NCI-H1092 treated with DMSO at 0.1 percent for 48 hours (cell line): ENCODE measurements at places on chromosomes 11 and 22.

GRCh38 chr11:95595541-95595940 lies 194.0 kb downstream of the FAM76B start:
- DNase-seq, result no peak

GRCh38 chr22:42925598-42925997 lies 68.5 kb upstream of the ARFGAP3 start:
- DNase-seq, result no peak

DNA sequence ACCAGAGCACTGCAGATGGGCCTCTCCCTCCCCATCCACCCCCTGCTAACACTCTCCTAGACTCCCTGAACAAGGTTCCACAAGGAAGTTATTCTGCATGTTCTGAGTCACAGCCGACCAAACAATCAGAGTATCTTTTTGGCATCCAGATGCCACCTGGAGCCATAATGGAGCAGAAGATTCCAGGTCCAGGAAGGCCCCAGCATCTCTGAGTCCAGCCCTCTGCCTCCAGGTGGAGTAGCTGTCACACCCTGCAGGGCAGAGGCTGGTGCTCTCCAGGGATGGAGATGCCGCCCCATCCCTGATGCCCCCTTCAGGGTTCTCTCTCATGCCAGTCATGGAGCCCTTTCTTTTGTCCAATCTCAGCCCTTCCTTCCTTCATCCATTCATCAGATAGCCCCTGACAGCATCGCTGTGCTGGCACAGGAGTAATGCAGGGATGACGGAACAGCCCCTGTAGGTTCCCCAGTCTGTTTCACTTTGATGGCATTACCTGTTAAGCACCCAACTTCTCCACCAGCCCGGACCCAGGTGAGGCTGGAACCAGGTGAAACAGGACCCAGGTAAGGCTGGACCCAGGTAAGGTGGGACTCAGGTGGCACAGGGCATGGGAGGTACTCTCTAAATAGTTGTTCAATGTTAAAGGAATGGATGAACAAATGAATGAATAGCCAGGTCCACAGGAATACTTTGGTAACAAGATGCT lies 20.1 kb upstream of the TSKU start:
- no peak for DNase-seq

DNA sequence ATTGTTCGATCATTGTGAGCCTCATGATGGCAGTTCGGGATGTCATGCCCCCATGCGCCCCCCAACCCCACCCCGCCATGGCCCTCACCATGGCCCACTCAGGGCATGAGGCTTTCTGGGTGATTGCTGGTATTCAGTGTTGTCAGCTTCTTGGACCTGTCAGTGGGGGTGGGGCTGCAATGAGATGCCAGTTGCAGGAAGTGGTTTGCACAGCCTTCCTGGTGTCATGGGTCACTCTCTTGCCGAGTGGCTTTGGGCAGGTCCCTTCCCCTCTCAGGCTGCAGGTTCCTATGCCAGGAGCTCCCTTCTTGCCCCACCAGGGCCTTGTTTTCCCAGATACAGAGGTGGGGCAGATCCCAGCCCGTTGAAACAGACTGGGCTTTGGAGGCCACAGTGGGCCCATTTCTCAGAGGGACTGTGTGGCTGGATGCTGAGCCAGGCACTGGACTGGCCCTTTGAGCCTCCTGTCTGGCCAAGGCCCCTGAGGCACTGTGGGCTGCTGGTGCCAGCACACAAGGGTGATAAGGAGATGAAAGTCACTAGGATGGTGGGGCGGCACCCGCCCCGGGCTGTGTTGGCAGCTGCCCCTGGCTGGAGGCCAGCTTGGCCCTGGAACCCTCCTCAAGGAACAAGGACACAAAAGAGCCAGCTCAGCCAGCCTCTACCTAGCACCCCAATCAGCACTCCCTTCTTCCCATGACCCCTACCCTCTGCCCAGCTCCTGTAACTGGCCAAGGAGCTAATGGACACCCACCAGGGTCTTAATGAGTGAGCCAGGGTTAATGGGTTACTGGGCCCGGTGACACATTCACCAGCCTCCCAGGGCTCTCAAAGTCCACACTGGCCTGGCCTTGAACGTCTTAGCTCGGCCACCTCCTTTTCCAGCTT lies 1.5 kb upstream of the GGT1 start:
- no peak for DNase-seq

GRCh38 chr11:73399159-73399590 lies 23.0 kb downstream of the RELT start:
- DNase-seq, result no peak

DNA sequence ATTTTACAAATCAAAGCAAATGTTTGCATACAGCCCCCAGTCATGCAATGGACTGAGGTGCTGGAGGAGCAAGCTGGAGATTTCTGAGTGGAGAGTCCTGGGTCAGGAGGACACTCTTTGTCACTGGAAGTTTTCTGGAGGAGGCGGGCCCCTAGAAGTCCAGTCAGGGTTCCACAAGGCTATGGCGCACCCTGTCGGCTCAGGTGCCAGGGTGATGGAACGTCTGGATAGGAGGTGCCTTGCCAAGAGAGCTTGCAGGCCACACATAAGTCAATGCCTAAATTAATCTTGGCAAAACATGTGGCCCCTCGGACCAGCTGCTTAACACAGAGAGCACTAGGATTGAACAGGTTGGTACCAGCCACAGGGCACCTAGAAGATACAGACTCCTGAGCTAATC lies 174.7 kb upstream of the CADM1 start:
- DNase-seq, result peak; percentile 76

DNA sequence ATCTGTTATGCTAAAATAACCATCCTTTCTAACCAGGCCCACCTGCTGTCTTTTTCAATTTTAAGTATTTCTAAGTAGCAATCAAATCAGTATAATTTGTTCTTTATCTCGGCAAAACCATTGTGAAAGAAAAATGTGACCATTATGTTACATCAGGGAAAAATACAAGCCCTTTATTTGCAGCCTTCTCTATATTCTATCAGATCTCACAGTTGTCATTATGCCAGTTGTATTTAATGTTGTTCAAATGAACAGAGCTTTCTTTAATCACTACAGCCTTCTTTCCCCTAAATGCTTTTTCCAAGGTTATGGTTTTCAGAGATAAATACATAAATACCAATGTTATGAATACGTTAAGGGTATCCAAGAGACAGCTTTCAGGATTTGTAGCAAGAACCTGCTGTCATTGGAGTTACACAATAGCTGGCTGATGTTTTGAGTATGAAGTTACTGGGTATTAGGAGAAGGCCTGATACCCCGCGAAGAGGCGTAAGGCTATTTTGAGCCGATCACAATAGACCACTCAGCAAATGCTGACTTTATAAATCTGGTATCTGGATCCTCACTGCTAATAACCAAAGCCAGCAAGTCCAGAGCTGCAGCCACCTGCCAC lies 406.3 kb downstream of the CADM1 start:
- no peak for DNase-seq

DNA sequence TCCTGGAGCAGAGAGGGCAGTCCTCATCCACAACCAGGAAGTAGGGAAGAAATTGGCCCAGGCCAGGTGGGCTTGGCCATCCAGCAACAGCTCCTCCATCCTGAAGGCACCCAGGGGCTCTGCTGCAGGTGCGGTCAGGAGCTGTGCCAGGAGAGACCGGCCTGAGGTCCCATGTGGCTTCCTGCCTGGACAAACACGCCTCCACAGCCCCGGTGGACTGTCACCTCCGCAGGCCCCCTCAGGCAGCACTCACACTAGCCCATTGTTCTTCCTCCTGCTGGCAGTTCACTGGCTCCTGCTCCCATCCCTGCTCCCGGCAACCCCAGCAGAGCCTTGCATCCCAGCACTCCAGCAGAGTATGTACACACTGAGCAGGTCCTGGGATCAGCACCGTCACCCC lies 16.0 kb upstream of the POU2AF1 start:
- DNase-seq, result peak; percentile 60

- no peak for DNase-seq
Measured at GRCh38 chr11:47104261-47104950, 72.3 kb downstream of the ARFGAP2 start.

GRCh38 chr11:42812361-42812760 lies 499.4 kb upstream of the API5 start:
- no peak for DNase-seq

GRCh38 chr11:89327885-89328284 lies 150.2 kb downstream of the TYR start:
- DNase-seq, result no peak

GRCh38 chr11:122756417-122756816 lies 81.9 kb upstream of the CRTAM start:
- no peak for DNase-seq

GRCh38 chr22:49550766-49551362 lies 276.8 kb downstream of the BRD1 start:
- DNase-seq, result no peak

DNA sequence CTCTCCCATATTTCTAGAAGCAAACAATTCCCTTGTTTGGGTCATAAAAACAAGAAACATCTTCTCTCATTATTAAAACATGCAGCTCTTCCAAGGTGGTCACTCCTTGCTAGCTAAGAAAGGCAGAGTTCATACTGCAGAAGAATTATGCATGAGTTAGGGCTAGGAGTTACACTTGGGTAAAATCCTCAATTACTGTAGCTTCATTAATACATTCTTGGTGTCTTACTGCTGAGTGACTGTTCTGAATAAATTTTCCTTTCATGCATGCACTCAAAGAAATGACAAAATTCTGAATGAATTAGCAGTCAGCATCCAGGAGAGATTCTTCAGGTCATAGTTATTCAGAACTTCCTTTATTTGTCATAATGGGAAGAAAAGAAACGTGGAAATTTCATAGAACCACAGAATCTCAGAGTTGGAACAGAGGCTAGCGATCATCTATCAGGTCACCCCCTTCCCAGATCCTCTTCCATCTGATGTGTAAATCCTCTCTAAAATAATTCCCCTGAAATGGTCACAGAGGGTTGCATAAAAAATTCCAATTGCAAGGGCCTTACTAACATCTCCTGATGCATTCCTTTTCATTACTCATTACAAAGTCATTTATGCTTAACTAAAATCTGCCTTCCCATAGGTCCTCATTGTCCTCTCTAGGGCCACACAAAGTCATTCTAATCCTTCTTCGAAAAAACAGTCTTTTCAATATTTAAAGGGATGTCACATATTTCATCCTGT lies 771.5 kb downstream of the DLG2 start:
- no peak for DNase-seq

- DNase-seq, result no peak
Measured at GRCh38 chr11:9736365-9736764, 72.5 kb downstream of the SWAP70 start.

GRCh38 chr11:69122630-69123431 lies 32.9 kb upstream of the SMIM38 start:
- DNase-seq, result no peak

DNA sequence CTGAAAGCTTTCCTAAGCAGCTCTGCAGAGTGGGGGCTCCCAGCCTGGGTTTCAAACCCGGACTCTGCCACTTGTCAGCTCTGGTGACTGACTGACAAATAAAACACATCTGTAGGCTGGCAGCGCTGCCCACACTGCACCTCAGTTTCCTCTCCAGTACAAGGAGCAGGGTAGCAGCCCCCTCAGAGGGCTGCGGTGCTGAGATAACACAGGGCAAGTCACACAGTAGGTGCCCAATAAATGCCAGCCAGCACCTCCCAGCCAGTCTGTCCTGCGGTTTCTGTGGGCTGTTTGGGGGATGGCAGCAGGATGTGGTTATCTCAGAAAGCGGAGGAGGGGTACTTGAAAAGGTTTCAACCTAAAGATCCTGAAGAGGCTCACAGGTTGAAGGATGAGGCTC lies 1.5 kb downstream of the SYT12 start:
- DNase-seq, result no peak

DNA sequence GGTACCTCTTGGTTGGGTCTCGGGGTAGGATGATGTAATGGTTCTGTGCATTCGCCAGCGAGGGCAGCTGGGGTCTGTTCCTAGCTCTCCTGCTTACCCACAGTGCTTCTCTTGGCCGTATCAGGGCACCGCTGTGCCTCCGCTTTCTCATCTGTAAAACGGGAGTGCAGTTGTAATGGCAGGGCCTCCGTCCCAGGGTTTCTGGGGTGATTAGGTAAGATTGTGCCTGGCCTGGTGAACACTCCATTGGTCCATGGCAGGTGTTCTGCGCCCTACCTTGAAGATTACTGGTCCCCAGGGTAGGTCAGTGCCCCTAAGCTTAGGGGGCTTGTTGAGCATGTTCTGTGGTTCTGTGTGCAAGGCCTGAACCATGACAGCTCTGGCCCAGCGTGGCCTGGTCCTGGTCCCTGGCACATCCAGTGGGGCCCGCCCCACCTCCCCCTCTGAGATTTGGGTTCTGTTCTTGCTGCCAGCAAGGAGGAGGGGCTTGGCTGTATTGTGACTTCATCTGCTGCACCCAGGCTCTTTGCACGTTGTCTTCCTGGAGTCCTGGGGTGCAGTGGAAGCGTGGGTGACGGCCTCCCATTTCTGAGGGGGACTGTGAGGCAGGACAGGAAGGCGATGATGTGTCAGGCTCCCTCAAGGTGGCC lies 4.9 kb downstream of the MYRF start:
- no peak for DNase-seq

DNA sequence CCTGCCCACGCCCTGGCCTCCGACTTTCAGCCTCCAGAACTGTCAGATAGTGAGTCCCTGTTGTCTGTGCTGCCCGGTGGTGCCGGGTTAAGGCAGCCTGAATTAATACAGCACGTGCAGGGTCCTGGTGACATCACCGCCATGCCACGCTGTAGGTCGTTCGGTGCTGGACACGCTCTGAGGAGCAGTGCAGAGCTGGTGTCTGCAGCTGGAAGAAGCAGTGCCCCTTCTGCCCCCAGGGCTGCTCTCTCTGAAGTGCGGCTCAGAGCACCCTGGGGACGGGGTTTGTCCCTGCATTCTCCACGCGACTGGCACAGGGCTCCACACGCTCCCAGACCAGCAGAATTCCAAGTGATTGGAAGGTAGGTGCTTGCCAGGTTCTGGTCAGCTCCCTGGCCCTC lies 831.5 kb downstream of the TBC1D22A start:
- no peak for DNase-seq
